Naive thymus-derived CD4-positive, alpha-beta T cell (primary cell): ENCODE measurements at places on chromosomes 5 and 9. TPM values are rescaled to one million over a fixed set of nuclear protein-coding genes. Genes with fewer than 3 reads are reported as not detected.

- no peaks in the 10 kb centered on the region for H3K27me3 ChIP-seq
- no peak for DNase-seq
- H3K36me3 ChIP-seq, result no peaks in the 10 kb centered on the region
- H3K27ac ChIP-seq, result no peak overlapping the region
- peaks cover 8% of the 10 kb centered on the region for H3K4me1 ChIP-seq
Measured at GRCh38 chr5:169736653-169737052, 99.6 kb downstream of the DOCK2 start.

- no peak overlapping the region for H3K4me3 ChIP-seq
- no peaks in the 10 kb centered on the region for H3K27me3 ChIP-seq
- no peaks in the 10 kb centered on the region for H3K36me3 ChIP-seq
- H3K4me1 ChIP-seq, result no peaks in the 10 kb centered on the region
- DNase-seq, result no peak
Measured at GRCh38 chr5:73815631-73816030, 189.6 kb downstream of the ARHGEF28 start.

The MLANA gene
- total RNA-seq, result not detected

GRCh38 chr5:98105681-98106080 lies 667.8 kb upstream of the RGMB start:
- no peak overlapping the region for H3K27ac ChIP-seq
- H3K36me3 ChIP-seq, result no peaks in the 10 kb centered on the region
- no peaks in the 10 kb centered on the region for H3K27me3 ChIP-seq
- H3K4me1 ChIP-seq, result no peaks in the 10 kb centered on the region
- no peak for DNase-seq

The IL3 gene
- total RNA-seq, result not detected
